ENCODE measurements at places on chromosomes 1 and 21.

- DNase-seq: no peak
Measured at GRCh38 chr1:223230161-223230881, 87.3 kb upstream of the TLR5 start.

DNA sequence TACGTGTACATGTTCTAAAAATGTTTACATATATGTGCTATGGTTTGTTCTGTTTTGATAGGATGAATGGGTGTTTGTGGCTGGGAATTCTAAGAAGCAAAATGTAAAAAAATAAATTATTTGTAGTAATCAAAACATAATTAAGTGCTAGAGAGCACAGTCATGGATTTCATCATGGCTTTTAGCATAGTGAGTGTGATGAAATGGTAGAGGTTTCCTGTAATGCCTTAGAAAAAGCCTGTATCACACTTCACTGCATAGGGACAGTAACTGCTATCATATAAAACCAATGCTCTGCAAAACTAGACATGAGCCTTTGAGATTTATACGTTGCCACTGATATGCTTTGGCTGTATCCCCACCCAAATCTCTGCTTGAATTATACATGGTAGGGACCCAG is 99.8 kb downstream of the PTGER3 start:
- no peak for DNase-seq

DNA sequence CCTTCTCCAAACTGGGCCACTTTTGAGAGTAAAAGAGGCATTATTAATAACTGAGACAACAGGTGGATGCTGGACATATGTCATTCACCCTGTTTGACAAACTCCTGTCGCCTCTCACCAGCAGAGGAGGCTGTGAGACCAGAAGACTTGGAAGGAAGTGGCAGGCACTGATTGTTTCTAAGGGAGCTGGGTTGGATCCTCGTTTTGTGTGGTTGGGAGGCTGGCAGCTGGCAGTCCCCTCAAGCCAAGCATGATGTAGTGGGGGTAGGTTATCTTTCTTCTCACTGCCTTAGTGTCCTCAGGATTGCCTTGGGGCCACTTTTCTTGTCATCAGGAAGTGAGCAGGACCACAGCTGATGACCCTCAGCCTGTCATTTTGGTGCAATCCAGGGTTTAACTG is 86.5 kb upstream of the KCNJ15 start:
- peak; percentile 53 for DNase-seq

DNA sequence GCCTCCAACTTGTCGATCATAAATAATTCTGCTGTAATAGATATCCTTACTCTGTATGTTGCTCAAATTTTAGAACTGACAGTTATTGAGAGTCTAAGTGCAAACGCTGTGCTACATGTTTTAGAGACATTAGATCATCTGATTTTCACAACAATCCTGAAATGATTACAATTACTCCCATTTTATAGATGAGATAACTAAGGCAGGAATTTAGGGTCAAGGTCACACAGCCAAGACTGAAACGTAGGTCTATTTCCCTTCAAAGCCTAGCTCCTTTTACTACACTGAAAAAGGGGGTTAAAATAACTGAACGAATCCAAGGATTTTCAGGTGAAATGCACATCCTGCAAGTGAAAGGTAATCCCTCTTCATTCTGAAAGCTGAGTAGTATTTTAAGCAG is 2.7 kb upstream of the DCAF6 start:
- no peak for DNase-seq

- no peak for DNase-seq
Measured at GRCh38 chr1:215071078-215071477, 11.5 kb upstream of the KCNK2 start.

Measured in H1 (cell line).